ENCODE measurements at places on chromosomes 13 and 19.

GRCh38 chr19:43439032-43439708 is 24.5 kb downstream of the TEX101 start:
- DNase-seq, result no peak

DNA sequence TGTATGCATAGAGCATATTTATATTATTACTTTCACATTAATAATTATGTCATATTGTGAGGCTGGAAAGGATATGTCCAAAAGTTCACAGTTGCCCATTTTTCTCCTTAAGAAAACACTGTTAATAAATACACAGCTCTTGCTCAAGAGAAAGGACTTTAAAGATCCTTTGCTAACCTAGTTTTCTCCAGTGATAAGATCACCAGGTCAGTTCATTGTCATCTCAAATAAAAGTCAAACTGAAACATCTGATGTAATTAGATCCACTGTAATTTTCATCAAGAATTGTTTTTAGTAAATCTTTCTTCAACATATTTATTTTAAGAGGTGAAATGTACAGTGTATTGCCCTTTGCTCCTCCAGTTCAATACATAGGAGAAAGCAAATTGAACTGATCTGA is 82.8 kb upstream of the KLHL1 start:
- DNase-seq, result no peak

DNA sequence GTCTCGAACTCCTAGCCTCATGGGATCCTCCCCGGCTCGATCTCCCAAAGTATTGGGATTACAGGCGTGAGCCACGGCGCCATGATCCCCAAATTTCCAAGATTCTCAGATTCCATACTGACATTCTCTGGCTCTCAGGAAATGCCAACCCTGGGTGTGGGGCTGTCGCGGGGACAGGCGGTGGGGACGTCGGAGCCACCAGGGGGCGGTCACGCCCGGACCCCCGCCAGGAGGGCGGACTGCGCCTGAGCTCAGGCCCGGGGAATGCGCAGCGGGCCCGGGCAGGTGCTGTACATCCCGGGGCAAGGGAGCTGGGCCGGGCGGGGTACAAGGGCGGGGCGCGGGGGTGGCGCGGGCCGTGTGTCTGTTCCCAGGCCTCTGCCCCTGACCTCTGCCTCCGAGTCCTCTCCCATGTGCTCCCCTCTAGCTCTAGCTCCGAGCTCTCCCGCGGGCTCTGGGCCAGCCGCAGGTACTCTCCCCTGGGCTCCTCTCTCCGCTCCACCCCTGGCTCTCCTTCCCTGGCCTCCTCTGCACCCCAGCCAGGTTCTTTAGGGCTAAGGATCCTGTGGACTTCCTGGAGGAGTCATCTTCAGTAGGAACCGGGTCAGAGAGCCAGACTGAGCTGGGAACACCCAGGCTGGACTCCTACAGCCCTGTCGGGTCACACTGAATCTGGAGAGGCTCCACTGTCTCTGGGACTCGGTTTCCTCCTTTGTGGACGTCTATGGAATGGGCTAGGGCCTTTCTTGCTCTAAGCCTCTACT is 2.4 kb downstream of the PPP1R13L start:
- no peak for DNase-seq

DNA sequence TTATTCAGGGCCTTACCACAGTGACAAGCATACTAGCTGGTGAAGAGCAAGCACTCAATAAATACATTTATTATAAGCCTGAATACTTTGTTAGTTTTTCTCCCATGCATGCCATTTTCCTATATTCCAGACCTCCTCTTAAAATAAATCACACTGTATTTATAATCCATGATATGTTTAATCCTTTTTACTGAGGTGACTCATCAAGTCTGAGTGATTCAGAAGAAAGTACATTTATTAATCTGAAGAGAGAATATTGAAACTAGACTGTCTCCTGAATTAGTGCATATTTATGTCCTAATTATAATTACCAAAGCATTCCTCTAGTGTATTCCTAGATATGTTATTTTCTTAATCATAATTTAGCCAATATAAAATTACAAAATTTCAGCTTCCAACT is 323.3 kb downstream of the NALCN start:
- DNase-seq, result no peak

DNA sequence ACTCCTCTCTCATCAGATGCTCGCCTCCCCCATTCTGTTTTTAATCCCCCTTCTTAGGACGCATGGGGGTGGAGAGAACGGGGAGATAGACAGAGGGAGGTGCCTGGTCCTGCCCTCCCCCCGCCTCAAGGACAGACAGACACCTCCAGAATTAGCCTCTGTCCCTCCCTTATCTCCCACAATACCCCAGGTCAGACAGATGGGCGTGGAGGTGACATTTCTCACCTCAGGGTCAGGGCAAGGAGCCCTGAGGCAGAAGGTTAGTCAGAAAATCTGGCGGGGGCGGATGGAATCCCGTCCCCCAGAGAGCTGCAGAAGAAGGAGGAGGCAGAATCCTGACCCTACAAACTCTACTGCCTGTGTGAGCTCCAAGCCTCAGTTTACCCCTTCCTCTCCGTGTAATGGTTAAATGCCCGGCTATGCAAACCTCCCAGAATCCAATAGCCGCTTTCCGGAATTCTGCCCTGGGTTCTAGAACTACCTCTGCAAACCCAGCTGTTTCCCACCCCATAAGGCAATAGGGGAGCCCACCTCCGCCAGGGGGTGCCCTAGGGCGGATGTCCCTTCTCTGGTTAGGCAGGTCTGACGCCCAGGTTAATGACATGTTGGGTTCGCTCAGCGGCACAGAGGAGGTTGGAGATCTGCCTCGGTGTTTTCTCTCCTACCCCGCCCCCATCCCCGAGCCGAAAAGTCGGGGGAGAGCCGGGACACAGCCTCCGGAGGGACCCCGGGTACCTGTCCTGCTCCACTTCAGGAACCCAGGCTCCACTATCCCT is 900 bp downstream of the PPP1R13L start:
- DNase-seq, result no peak

DNA sequence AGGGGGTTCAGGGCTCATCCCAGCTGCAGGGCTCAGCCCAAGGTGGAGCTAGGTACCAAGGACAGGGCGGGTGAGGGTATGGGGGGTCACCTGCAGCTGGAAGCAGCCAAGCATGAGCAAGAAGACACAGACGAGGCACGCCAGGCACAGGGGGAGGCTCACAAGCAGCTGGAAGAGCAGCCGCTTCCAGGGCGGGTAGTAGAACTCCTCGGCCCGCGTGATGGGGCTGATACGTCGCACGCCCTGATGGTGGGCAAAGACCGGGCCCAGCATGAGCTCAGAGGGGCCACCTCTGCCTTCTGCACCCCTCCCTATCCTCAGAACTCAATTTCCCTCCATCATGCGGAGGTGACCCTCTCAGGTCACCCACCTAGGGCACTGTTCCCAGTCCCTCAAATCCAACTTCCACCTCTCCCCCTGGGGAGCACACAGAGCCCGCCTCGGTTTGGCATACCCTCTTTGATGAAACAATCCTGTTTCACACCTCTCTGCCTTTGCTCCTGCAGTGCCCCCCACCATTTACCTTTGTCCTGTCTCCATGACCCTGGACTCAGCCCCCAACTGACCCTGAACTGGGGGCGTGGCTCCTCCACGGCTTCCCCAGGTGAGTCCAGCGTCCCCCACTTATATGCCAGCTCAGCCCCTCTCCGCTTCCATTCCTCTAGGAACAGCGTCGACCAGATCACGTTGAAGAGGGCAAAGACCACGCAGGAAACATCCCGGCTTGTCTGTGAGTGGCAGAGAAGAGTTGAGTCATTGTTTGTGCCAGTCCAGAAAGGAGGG is 4.2 kb downstream of the ANO8 start:
- DNase-seq, result no peak

DNA sequence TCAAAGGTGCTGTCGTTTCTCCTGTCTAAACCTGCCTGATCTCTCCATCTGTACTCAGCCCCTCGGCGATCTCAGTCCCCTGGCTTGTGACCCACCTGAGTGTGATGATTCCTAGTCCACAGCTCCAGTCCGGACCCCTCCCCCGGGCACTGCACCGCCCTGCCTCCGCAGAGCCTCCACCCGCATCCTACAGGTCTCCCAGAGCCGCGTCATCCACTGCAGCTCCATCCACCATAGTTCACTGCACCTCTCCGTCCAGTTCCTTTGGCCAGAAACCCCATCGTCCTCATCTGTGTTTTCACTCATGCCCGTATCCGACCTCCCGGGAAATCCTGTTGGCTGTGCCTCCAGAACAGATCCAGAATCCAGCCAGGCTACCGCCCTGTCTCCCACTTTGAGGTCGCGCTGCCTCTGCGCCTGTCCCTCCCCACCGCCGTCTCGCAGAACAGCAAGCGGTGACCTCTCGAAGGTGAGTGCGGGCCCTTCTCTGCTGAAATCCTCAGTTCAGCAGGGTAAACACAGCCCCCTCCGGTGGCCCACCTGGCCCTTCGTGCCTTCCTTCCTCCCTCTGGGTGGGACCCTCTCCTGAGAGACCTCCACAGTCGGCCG is 51.9 kb upstream of the MCF2L start:
- no peak for DNase-seq

DNA sequence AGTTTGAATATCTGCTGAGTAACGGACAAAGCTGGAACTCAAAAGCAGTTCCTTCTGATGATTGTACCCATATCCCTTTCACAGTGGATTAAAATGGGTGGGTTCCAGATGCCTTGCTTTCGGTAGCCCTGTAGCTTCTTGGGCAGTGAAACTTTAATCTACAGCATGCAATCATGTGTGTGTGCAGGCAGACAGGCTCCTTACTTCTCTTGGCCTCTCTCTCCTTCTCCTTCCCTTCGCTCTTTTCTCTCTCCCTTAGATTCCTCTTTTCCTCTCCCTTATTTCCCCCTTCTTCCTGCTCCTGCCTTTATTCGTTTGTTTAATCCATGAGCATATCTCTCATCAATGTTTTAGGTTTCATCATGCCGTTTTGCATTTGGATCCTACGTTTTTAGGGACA is 8.1 kb downstream of the DGKH start:
- DNase-seq, result no peak

- DNase-seq, result no peak
These were observed 22.8 kb downstream of the RASA3 start for GRCh38 chr13:114109641-114110041.

GRCh38 chr19:3823350-3823713 is 37.2 kb upstream of the MATK start:
- DNase-seq, result no peak

- no peak for DNase-seq
These were observed 1890.9 kb downstream of the PCDH9 start for GRCh38 chr13:65339241-65339640.

GRCh38 chr19:11465600-11465999 is 15.2 kb downstream of the ELAVL3 start:
- no peak for DNase-seq

DNA sequence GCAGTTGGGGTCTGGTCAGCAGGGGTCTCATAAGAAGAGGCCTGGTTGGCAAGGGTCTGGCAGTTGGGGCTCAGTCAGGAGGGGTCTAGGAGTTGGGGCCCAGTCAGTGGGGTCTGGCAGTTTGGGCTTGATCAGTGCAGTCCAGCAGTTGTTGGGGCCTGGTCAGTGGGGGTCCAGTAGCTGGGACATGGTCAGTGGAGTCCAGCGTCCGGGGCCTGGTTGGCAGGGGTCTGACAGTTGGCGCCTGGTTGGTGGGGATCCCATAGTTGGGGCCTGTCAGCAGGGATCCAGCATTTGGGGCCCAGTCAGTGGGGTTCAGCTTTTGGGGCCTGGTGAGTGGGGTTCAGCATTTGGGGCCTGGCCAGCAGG is 60.5 kb upstream of the TPM4 start:
- DNase-seq, result no peak

GRCh38 chr13:26390203-26390602 is 136.3 kb downstream of the CDK8 start:
- no peak for DNase-seq

DNA sequence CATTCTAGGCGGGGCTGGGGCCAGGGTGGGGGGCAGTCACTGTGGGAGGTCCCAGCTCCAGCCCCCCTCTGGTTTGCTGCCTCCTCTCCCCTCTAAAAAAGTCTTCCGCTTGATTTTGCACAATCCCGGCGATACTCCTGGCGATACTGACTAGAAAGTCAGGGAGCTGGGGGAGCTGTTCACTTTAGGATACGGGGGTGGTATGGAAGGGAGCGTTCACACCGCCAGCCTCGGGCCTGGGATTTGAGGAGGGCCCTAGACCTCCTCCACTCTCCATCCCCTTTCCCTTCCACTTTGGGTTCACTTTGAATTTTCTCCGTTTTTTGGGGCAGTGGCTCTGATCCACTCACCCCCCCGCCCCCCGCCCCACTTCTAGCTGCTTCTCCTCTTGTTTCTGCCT is 35.0 kb downstream of the KEAP1 start:
- no peak for DNase-seq

DNA sequence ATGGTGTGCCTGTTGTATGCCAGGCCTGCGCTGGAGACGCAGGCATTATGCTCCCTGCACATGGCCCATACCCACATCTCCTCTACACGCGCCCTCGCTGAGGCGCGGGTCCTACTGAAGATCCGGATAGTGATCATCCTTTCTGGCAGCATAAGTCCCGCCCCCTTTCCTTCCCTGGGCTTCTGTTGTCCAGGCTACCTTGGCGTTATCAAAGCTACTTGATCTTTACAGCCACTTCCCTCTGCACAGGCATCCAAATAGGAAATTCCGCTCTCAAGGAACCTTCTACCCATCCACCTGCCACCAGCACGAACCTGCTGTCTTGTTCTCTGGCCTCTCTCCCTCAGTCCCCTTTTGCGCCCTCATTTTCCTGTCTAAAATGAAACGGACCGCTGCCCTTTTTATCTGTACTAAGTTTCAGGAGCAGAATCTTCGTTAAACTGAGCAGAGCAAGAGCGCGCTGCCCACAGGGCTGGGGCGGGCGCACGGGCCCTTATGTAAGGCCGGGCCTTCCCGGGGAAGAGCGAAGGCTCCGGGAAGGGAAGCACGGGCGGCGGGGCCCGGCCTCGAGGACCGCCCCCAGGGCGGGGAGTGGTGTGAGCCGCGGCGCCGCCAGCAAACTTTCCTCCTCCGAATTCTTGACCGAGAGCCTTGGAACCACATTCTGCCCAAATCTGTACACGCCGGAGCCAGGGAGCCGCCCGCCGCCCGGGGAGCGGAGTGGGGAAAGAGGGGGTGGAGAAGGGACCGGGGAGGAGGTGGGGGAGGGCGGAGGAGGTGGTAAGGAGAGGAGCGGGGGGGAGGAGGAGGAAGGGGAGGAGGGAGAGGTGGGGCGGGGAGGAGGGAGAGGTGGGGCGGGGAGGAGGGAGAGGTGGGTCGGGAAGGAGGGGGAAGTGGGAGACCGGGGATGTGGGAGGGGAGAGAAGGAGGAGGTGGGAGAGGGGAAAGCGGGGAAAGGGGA is 920 bp upstream of the UBE2L5 start:
- peak; percentile 38 for DNase-seq

DNA sequence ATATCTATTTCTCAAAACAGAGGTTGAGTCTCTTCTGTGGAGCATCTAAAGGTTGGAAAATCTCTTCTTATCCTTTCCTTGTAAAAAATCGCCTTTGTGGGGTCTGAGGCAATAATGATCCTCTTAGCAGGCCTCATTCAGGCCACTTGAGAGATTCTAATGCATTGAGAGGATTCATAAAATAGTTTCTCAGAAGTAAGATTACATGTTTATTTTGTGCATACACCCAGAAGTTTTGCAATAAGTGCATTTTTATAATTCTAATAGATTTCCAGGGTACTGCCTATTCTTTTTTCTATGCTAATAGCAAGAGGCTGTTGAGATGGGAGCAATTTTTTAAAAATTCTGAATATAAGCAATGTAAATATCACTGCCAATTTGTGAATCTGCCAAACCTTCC is 342.2 kb upstream of the KLF12 start:
- DNase-seq, result no peak

- DNase-seq, result no peak
These were observed 42.8 kb downstream of the RNF6 start for GRCh38 chr13:26179344-26179743.

- DNase-seq, result no peak
These were observed 5.2 kb upstream of the GRAMD1A start for GRCh38 chr19:34994643-34995541.

All from T1000 (cell line).